ENCODE measurements at places on chromosomes 6 and 20.
A peak's percentile ranks its signal among the peaks of the same experiment; 100 is the strongest.

DNA sequence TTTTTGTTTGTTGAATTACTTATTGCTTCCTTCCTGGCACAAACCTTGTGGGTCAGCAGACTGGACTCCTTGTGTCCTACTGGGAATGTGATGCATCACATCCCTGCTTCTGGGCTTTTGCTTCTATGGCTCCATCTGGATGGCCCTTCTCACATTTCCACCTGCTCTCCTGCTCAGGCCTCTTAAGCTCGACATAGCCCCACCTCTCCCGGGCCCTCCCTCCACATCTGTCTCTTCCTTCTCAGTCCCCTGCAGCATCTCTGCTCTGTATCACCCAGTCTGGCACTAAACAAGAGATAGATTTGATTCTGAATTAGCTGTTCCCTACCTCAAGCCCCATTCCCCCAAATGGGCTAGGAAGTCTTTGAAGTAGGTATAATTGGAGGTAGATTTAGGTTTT, 356.8 kb downstream of the DHX35 start:
- DNase-seq = no peak

DNA sequence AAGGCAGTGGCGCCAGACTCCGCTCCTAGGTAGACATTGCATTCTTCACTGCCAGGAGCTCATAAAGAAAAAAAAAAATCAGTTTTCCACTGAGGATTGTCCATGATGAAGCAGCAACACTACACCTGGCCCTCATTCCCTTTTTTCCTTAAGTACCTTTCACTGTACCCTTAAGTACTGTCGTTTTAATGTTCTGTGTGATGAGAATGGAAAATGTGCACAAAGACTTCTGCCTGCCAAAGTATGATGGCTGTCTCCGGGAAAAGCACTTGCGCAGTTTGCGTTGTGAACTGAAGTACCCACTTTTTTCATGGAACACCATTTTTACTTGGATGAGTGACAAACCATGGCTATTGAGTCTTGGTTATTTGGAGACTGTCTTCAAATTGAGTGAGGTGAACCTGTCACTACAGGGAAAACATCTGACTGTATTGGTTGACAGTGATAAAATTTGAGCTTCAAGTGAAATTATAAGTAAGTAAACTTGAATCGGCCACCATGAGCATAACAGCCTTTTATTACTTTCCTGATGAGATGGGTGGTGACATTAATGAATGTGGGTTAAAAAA, 104.8 kb downstream of the NCOA3 start:
- peak; percentile 98 for DNase-seq

GRCh38 chr6:30988209-30988825, 4.8 kb downstream of the MUC21 start:
- no peak for DNase-seq

DNA sequence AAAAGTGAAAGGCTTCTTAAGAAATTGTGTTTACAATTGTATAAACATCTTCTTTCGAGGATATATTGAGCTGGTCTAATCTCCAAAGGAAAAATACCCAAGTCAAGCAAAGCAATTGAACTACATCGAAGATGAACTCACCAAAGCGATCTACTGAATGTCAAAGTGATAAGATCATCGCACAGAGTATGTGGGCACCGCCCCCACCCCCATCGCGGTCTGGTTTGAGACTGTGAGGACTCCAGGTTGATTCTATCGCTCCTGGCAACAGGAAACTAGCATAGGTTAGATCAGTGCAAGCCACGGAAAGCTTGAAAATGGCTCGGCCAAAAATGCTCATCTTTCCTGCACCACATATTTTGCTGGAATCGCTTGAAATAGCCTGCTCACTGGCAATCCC, 133.2 kb upstream of the RPS6KA2 start:
- no peak for DNase-seq

DNA sequence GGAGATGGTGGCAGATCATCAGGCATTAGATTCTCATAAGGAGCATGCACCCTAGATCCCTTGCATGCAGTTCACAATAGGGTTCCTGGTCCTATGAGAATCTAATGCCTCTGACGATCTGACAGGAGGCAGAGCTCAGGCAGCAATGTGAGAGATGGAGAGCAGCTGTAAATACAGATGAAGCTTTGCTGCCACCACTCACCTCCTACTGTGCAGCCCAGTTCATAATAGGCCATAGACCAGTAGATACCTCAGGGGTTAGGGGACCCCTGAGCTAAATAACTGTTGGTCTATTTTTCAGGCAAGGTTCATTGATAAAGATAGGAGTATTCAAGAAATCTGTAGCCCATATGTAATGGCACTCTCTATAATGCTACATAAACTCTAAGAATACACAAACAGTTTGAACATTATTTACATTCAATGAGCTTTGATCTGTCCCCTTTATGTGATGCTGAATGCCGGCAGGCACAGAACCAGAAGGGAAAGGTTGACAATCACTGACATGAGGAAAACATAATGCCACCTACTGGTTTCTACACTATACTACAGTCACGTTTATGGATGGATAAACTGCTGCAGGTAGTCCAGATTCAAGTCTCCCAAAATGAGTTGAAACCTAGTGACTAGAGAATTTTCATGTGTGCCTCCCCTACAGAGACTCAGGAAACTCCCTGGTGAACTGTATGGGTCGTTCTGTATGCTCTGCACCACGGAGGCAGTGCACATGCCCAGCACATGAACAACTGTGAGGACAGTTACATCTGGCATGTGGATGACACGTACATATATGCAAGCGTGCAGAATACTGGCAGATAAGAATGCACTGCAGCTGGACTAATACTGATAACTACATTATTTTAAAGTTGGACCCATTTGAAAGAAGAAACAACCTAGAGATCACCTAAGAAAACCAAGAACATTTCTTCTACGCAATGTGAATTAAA, 72.0 kb downstream of the DST start:
- peak; percentile 77 for DNase-seq

GRCh38 chr20:50098259-50098658, 14.7 kb downstream of the UBE2V1 start:
- DNase-seq = no peak

DNA sequence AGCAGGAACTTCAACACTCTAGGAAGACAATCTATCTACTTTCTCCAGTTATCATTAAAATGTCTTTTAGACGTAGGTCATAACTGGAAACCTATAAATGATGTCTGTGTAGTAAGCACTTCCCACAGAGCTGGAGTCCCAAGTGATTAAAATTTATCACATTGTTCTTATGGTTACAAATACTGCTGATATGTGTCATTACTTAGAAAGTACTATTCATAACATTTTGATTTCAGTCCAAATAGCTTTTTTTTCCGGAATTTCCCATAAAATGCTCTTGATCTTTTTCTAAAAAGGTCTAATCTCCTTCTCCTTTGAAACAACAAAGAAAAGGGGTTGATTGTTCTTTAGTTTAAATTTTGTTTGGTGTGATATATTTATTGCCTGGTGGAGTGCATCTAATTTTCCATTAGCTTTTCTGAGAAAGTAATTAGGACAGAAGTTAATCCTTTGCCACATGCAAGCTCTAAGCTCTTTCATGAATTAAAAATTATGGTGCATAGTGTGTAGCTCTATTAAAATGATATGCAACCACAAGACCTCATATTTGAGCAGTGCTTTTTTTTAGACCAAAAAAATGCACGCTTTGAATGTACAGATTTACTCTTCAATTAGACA, 132.7 kb upstream of the TCF21 start:
- no peak for DNase-seq

DNA sequence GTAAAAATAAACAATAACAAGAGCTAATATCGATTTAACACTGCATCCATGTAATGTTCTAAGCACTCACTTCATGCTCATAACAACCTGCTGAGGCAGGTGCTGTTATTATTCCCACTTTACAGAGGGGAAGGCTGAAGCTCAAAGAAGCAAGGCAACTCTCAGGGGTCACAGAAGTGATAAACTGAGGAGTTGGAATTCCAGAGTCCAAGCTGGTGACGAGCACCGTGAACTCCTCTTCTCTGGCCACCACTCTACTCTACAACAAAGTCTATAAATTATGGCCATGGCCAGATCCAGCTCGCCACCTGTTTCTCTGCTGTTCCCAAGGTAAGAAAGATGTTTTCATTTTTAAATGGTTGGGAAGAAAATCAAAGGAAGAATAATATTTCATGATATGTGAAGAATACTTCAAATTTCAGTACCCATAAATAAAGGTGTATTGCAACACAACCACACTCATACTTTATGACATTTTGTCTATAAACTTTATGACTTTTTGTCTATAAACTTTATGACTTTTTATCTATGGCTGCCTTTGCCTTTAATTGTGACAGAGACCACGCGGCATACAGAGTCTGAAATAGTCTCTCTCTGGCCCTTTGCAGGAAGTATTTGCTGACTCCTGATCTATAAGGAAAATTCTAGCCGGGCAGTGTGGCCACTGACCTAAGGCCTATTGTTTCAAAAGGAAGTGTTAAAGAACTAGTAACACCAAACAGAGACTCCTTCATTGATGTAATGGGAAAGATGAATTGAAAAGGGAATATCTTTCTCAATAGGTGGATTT, 113.2 kb upstream of the KCNG1 start:
- DNase-seq = no peak

GRCh38 chr20:24909861-24910260, 39.2 kb upstream of the CST7 start:
- no peak for DNase-seq

GRCh38 chr20:54118220-54119001, 48.0 kb upstream of the BCAS1 start:
- DNase-seq = no peak

DNA sequence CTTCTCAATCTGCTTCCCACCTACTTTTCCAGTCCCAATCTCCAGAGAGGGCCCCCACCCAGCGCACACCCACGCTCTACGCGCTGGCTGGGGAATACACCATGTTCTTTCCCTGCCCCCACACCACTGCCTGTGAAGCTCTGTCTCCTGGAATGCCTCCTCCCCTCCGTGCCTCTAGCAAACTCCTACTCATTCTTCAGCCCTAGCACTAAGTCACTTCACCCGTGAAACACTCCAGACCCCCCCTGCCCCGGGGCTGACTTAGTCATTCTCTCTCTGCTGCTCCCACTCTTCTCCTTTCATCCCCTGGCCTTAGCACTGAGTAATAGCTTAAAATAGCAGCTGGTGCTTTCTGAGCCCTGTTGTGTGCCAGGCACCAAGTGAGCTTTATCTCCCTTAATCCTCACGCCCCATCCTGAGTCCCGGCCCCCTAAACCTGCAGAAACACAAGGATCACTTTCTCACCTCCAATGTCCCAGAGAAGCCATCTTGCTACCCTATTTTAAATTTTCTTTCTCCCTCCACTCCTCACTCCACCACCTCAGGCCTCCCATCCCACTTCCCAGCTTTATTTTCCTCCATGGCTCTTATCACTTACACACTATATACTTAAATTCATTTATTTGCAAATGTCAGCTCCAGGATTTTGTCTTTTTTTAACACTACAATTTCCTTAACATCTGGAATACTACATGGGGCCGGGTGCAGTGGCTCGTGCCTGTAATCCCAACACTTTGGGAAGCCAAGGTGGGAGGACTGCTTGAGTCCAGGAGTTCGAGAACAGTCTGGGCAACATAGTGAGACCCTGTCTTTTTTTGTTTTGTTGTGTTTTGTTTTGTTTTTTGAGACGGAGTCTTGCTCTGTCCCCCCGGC, 6.3 kb upstream of the PARD6B start:
- no peak for DNase-seq

- DNase-seq = peak; percentile 95
Observed at GRCh38 chr6:5481033-5481432, 219.7 kb downstream of the FARS2 start.

DNA sequence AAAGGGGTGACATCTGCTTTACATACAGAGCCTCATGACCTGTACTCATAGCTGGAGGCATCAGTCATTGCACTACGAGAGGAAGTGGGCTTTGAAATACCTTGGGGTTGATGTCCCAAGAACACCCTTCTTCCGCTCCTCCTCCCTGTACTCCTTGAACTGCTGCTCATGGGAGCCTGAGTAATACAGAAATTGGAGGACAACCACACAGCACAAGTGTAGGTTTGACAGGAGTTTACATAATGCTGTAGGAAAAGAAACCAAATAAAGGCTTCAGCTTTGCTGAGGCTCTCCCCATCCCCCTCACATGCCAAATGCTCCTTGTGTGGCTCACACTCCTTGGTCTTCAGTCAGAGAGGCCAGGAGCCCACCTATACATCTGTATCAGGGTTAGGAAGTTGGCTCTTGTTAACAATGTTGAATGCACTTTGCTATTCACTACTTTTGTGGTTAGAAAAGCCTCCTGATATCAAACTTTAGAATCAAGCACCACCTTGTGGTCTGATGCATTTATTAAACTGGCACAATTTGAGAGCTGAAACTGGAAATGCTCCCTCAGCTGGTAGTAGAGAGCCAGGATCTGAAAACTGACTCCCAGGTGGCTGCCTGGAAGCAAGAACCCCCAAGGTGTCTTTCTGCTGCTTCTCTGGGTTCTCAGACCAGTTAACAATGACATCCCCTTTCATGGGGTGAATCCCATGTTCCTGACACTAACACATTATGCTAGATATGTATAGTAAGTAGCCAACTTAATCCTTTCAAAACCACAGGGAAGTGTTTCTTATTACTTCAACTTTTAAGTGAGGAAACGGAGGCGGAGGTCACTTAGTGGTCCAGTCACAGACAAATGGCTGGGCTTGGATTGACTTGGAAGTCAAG, 56.2 kb upstream of the EDN1 start:
- DNase-seq = peak; percentile 71

GRCh38 chr6:17885889-17886576, 101.4 kb downstream of the KIF13A start:
- DNase-seq = no peak

DNA sequence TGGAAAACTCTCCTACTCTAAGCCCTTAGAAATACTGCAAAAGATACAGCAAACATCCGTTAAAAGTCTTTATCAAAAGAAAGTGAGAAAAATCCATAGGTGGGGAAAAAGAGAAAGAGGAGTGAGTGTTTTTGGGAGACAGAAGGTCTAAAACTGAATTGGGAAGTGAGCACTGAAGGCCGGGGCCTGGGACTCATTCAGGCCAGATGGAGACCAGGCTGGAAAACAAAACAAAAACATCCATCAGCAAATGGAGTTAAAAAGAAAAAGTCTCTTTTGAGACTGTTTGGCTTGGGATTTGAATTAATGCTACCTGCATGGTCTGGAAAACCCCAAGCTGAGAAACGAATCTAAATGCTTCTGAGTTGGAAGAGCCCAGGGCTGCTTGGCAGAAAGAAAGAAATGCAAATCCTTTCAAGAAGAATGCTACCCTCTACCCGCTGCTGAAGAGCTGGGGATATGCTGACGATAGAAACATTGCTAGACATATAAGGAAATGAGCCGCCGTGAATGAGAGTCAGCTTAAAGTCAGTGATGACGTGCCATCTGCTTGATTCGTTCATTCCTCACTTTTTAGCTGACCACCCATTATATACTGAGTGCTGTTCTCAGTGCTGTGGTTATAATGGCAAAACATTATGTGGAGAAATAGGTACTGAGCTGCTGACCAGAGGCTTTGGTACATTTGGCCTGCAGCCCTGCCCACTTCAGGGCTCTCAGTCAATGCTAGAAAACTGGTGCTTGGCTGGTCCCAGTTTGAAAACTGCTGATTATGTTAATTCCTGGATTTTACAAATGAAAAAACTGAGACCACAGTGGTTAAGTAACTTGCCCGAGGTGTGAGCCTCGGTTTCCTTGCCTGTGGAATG, 28.0 kb upstream of the TULP4 start:
- no peak for DNase-seq

GRCh38 chr6:26478985-26479278, 21.2 kb upstream of the BTN1A1 start:
- no peak for DNase-seq

All from NCI-H1105 treated with DMSO at 0.1 percent for 48 hours (cell line).